CD4-positive, alpha-beta memory T cell (primary cell): ENCODE measurements at places on chromosomes 3 and 15. TPM values are rescaled to one million over a fixed set of nuclear protein-coding genes. Genes with fewer than 3 reads are reported as not detected.

DNA sequence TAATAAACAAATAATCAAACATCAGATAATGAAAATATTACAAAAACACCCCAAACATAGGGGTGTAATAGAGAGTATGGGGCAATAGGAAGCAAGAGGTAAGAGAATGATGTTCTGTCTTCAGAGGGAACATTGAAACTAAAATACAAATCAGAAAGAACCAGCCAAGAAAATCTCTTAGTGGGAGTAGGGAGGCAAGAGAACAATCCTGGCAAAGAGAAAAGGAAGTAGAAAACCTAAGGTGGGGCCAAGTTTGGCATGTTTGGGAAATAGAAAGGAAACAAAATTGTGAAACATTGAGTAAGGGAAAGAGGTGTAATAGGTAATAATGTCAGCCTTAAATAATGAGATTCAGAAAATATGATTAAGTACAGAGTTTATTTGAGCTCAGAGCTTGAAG is 467.1 kb downstream of the RBMS3 start:
- DNase-seq, result no peak

The ZNF385D gene
- polyA plus RNA-seq, result not detected

DNA sequence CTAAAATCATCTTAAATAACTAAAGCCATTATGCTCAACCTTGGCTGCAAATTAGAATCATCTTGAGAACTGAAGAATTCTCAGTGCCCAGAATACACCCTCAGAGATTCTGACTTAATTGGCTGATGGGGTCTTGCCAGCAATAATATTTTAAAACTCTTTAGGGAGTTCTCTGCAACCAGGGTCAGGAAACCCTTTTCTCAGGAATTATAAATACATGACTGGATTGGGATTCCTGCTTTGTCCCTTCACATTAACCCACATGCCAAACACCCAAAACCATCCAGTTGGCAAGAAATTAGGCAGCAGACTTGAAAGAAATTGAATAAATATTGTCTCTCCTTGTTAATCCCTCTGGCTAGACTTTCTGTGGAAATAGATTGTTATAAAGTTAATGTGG is 482.3 kb upstream of the NECTIN3 start:
- no peak for DNase-seq

DNA sequence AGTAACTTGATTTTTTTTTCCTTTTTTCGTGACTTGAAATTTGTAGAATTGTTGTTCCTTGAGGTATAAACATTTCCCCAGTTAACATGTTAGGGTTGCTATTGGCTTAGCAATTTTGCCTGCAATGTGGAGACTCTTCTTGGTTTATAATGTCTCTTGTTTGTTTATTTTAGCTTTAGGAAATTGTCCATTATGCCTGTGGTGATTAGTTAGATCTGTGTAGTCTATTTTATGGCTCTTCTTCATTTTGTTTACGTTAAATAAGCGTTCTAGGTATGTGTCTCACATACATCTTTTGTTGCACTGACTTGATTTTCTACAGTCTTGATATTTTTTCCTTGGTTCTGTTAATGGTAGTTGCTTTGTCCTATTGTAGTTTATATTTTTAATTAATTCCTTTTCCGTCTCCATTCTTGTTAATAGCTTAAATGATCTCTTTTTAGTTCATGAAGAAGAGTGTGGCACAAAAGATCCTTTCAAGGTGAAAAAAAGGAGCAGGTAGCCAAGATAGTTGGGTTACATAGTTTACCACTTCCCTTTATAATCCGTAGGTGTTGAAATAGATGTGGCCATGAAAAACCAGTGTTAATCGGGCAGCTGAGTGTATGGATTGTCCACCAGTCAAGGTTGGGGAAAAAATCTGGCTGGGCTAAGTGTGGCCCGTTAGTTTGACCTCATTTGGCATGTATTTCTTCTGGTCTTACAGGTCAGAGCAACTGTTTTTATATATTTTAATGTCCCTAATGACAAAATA is 12.1 kb downstream of the IQGAP1 start:
- DNase-seq, result no peak

- no peak for DNase-seq
Observed at GRCh38 chr15:26864664-26865191, 2.1 kb upstream of the GABRA5 start.

The SCAANT1 gene
- not detected for polyA plus RNA-seq

GRCh38 chr15:33068511-33068990 is 126.0 kb downstream of the FMN1 start:
- DNase-seq, result no peak

DNA sequence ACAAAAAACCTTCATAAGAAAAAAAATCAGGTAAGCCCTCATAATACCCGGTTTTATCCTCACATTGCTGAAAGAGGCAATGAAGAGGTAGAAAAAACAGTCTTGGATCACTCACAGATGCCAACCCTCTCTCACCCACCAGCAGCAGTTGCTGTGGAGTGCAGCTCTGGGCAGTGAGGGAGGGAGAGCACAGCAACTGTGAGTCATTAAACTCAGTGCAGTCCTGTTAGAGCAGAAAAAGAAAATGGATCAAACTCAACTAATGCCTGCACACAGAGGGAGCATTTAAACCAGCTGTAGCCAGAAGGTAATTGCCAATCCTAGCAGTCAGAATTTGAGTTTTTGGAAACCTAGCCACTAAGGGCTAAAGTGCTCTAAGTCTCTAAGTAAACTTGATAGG is 1050.6 kb upstream of the ALCAM start:
- no peak for DNase-seq

DNA sequence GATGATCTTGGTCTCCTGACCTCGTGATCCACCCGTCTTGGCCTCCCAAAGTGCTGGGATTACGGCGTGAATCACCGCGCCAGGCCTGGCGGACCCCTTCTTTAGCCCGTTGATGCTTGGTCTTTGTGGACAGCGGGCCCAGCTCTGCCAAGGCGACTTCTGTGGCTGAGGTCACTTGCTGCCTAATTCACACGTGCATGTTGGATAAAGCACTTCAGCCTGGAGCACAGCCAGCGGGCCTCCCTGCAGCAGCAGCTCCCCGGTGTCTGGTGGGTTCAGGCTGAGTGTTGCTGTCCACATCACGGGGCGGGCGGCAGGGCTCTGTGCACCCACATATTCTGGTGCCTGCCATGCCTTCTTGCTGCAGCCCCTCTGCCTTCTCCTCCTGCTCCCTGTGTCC is 88.4 kb downstream of the DGKG start:
- no peak for DNase-seq

The ERICH6 gene
- polyA plus RNA-seq, result 0.75 TPM

GRCh38 chr3:14803981-14804834 is 14.6 kb upstream of the FGD5 start:
- DNase-seq, result no peak

DNA sequence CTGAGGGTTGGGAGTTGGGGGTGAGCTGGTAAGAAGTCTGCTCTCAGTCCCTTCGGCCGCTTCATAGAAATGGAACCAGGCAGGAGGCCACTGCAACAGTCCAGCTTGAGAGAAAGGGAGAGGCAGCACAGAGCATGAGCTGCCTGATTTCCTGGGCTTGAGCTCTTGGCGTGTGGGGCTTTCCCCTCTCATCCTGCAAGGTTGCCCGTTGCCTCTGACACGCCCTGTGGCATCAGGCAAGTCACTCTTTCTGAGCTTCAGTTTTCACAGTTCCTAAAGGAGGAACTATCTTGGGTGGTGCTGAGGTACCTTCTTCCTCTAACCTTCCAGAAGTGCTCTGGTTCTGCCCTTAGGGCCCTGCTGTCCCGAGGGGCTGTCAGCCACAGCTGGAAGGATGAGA is 4.9 kb downstream of the MESP2 start:
- DNase-seq, result no peak

DNA sequence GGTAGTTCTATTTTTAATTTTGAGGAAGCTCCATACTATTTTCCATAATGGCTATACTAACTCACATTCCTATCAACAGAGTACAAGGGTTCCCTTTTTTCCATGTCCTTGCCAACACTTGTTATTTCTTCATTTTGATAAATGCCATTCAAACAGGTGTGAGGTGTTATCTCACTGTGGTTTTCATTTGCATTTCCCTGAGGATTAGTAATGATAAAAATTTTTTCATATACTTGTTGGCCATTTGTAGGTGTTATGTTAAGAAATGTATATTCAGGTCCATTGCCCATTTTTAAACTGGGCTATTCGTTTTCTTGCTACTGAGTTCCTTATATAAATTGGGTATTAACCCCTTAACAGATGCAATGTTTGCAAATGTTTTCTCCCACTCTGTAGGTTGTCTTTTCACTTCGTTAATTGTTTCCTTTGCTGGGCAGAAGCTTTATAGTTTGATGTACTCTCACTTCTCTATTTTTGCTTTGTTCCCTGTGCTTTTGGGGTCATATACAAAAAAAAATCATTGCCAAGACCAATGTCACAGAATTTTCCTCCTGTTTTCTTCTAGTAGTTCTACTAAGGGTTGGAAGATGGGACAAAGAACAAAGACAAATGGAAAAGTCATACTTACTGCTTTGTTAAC is 11.0 kb upstream of the VPS39 start:
- DNase-seq, result no peak

DNA sequence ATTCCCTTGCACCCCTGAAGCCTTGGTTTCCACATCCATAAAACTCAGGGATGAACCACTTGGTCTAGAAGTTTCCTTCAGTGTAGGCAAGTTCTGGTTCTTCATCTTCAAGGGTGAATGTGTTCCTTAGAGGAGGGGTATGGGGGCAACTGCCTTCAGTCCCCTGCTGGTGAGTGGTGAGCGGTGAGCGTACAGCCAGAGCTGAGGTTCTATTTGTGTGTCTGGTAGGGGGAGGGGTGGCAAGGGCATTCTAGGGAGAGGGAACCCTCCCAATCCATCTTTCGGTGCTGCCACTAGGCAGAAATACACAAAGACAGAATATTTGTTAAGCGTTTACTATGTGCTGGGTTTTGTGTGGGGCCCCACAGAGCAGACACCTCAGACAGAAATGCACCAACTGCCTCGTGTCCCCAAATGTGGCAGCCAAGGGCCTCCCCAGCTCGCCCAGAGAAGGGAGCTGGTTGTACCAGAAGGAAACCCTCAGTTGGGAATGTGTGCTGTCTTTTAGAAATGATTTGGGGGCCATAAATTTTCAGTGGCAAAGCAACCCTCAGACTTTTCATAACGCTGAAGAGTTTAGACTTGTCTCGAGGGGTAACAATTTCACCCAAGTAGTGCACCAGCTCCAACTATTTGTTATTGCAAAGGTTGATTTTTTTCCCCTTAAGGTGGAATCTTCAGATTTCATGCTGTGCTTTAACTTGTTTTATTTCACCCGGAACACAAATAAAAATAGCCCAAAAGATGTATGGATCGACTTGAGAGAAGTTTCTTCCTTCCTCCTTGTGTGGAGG is 137.6 kb downstream of the FBLN2 start:
- no peak for DNase-seq

The SLC30A4 gene
- 2.8 TPM for polyA plus RNA-seq

- DNase-seq, result peak; percentile 30
Observed at GRCh38 chr15:20341901-20342600, 199.5 kb downstream of the GOLGA6L6 start.

DNA sequence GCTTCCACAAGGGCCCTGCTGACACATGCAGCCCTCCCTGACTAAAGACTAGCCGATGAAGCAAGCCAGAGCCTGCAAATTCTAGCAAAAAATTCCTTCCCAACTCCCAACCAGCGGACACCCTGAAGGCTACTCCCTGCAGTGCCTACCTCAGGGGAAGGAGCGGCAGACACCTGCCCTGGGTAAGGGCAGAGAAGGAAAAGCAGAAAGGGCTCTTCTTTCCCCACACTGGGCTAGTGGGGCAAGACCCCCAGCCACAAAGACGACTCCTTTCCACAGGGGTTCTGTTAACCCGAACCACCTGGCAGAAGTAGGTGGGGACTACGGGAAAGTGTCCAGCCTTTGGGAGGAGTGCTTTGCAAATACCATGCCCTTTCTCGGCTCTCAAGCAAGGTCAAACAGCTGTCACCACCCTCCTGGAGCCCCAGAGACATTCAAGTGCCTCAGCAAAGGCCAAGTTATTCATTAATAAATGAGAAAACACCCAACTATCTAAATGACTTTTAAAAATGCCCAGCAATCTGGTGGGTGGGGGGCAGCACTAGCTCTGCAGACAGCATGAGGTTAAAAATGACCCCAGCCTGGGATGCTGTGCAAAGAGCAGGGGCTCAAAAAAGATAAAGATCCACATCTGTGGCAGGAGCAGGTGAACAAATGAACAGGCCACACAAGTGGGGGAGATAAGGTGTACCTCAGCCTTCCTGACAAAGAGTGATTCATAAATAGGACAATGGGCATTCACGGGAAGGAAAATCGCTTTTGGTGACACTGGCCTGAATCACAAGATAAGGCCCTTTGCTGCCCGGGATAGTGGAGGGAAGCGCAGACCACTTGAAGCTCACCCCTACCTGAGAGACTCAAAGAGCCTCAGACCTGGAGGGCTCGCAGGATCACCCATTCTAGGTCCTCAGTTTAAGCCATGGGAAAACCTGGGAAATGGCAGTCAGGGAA is 33.0 kb downstream of the CCDC12 start:
- no peak for DNase-seq

DNA sequence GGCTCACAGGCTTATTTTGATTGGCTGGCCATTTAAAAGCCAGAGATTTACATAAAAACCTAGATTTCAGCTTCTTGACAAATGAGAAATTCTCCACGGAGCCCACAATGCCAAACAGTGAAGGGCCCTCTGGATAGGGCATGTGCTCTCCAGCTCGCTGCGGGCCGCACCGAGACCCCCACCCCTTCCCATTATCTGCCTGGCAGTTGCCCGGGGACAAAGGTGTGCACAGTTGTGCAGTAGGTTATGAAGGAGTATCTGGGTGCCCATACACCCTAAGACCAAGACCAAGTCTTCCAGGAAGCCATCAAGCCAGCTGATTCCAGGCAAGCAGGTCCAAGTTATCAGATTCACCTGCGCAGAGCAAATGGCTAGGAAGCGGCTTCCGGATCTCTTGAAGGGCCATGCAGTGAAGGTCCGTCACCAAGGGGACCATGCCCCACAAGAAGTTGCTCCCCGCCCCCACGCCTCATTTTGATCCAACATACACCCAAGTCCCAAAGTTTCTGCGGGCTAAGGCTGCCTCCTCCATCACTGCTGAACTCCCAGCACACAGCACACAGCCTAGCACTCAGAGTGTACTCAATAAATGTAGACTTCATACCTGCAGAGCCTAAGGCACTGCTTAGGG is 1.3 kb downstream of the MRPS25 start:
- DNase-seq, result no peak

The TTLL13 gene
- polyA plus RNA-seq, result not detected

DNA sequence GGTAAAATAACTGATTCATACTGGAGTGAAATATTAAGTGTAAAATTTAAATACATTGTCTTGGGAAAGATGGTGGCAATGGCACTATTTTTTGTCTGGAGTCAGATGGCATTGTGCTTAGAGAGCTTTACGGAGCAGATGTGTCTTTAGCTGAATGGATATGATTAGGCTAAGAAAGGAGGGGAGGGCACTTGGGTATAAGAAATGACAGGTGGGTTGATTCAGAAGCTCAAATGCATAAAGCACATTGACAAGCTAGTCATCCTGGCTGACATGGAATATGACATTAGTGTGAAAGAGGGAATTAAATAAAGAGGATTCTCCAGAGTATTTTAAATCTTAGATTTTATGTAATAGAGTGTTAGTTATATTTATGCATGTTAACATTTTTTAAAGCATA is 570.1 kb upstream of the CBLB start:
- DNase-seq, result no peak

- DNase-seq, result no peak
Observed at GRCh38 chr3:120749843-120750242, 7.3 kb downstream of the GTF2E1 start.
